ENCODE measurements at places on chromosomes 3 and 15.

DNA sequence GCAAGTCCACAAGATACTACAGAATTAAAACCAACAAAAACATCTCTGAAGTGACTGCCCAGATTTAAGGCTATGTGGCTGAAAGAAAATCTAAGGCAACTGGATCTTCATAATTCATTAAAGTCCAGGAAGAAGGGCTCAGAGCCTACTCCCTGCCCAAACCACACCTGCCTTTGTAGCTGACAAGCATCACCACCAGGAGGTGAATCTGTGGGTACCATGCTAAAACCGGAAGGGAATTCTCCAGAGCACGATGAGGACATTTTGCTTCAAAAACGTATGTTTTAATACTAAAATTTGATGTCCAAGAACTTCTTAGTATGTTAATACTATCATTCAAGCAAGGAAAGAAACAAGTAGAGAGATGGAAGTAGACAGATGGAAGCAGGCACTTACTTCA lies 495.9 kb upstream of the NECTIN3 start:
- peak; percentile 20 for DNase-seq

DNA sequence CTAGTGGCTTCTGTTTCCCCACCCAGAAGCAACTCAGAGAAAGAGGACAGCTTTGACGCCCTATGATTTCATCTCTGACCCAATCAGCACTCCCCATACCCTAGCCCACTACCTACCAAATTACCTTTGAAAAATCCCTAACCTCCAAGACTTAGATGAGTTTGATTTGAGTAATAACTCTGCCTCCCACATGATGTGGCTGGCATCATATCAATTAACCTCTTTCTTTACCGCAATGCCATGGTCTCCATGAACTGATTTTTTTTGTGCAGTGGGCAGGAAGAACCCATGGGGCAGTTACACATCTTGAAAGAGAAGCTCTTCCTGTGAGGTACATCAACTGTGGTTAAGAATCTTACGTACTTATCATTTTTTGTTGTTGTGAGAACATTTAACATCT lies 25.5 kb upstream of the APOD start:
- no peak for DNase-seq

DNA sequence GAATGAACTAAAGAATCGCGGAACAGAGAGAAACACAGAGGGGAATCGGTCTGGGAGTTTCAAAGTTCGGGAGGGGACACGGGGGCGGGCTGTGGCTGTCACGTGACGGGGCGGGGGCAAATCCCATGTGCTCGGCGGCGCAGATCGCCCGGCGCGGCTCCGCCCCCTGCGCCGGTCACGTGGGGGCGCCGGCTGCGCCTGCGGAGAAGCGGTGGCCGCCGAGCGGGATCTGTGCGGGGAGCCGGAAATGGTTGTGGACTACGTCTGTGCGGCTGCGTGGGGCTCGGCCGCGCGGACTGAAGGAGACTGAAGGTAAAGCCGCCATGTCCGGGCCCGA lies at the start of gene EIF4G1:
Gene EIF4G1, plus strand, starts transcription at position 244 of the 337 bp plus-strand sequence. CDS start 1,191 bp downstream, outside the sequence.
- peak; percentile 95 for DNase-seq

DNA sequence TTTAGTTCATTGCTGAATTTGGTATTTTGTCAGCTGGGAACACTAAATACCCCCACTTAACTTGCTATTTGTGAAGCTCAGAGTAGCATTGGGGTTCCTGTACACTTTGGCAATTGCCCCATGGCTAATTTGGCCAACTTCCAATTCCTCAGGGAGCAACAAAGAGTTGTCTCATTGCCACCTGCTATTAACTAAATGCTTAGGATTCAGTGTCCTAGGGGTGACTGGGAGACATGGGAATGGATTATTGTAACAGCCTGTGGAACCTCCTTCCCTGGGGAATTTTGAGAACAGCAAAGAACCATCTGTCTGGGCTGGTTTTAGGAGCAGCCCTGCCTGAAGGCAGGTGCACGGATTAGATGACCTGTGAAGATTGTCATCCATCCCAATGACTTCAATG lies 437.4 kb upstream of the TPRG1 start:
- DNase-seq = no peak

- DNase-seq = no peak
Measured at GRCh38 chr3:41502481-41502880, 303.2 kb downstream of the CTNNB1 start.

DNA sequence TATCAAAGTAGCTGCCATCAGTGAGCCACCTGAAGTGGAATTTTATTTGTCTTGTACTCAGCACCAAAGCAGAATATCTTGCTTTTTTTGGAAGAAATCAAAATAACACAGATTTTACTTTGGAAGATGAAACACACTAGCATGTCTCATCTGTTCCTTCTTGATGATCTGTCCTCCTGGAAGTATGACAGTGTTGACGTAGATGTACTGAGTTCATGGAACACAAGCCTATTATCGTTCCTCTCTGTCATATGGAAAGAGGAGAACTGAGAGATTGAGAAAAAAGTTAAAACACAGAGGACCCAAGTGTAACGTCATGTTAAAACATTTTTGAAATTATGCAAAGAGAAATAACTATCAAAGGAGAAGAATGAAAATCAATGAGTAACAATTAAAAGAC lies 340.2 kb downstream of the ROBO2 start:
- no peak for DNase-seq

GRCh38 chr3:132285620-132285945 lies 31.6 kb upstream of the ACP3 start:
- peak; percentile 51 for DNase-seq

DNA sequence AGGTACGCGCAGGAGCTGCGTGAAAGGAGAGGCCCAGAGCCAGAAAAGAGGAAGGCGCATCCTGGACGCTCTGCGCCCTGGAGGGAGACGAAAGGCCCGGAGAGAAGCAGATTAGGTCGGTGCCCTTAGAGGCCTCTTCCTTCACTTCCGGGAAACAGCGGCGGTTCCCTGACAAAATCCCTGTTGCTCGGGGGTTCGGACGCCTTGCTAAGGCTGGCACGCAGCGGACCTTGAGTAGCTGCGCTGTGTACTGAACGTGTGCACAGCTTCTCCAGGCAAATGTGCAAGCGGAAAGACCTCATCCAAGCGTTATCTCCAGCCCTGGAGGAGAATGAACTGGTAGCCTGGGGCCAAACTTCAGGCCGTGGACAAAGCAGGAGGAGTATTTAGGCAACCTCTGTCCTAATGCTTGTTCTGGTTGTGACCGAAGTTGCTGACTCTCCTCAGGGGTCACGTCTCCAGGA lies 3.0 kb upstream of the SOX14 start:
- DNase-seq = peak; percentile 63

DNA sequence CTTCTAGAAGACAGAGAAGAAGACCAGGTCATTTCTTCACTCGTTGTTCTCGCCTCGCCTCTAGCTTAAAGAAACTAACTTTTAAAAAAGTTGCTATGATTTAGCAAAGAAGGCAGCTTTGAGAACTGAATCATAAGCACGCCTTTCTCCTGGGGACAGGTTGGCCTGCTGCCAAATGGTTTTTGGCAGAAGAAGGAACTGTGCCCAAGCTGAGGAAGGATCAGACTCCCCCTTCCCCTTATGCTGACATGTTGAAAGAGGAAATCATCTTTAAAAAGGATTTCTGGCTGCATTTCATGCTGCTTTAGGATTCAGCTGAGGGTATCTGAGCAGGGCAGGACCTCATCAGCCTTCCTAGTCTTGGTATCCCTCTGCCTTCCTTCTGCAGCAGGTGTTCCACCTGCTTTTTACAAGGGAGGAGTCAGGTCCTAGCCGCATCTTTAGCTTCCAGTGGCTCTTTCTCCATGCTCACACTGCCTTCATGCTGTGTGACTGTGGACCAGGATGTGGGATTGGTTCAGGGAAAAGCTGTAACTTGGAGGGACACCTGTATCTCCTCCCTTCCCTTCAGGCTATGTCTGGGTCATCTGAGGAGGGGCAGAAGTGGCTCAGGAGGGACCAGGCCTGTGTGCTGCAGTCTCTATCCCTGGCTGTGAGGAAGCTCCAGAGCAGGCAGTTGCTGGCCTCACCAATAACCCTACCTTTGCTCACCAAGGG lies 34.1 kb upstream of the HACD2 start:
- no peak for DNase-seq

GRCh38 chr3:152511904-152512303 lies 243.2 kb downstream of the MBNL1 start:
- no peak for DNase-seq

DNA sequence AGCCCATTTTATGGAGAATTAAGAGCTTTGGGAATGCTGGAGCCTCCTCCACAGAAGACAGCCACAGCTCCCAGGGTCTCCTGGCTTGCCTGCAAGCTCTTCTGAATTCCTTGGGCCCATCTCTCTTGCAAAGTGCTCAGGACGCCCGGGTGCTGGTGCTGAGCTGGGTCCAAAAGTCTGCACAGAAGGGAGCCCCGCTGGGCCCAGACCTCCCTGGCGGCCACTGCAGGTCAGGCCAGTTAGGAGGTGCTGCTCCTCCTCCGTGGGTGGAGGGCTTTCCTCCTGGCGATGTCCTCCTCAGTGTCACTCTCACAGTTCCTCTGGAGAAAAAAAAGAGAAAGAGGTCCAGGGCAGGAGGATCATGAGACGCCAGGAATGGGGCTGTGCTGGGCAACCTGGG lies 74.5 kb upstream of the HERC1 start:
- DNase-seq = no peak

- no peak for DNase-seq
Measured at GRCh38 chr3:124256599-124256998, 264.7 kb upstream of the ROPN1 start.

- no peak for DNase-seq
Measured at GRCh38 chr15:74399511-74400312, 32.3 kb upstream of the CYP11A1 start.

DNA sequence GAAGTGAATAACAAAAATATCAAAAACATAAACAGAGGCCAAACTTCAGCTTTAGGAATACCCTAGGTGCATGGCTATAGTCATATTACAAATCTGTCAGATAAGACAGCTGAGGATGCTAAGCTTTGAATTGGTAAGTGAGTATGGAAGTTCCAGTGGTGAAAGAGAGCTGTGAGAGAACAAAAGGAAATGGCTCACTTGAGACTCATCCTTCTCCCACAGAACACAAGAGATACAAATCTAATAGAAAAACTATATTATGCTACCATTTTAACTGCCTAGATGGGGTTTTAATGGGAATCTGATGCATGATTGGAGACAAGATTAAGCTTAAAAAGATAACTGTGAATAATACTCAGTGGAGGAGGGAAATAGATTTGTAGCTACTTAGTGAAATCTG lies 21.5 kb upstream of the PEX5L start:
- DNase-seq = no peak

DNA sequence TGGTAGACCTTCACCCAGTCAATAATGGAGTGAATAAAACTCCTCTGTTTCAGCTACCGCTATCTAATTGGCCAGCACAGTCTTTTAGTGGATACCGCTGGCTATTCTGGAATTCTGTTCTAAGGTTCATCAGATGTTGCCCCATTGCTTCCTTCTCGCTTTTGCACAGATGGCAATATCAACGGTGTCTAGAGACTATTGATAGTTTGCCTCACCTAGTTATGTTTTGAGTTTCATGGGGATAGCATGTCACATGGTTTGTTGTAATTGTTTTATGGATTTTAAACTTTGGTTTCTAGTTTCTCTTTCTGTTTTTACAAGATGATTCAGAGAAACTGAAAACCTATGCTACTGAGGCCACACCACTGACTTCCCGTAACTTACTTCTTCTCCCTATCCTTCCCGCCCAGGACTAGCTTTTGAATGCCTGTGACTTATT lies 2.0 kb downstream of the XRN1 start:
- no peak for DNase-seq

- no peak for DNase-seq
Measured at GRCh38 chr3:129586746-129587430, 19.6 kb downstream of the PLXND1 start.

DNA sequence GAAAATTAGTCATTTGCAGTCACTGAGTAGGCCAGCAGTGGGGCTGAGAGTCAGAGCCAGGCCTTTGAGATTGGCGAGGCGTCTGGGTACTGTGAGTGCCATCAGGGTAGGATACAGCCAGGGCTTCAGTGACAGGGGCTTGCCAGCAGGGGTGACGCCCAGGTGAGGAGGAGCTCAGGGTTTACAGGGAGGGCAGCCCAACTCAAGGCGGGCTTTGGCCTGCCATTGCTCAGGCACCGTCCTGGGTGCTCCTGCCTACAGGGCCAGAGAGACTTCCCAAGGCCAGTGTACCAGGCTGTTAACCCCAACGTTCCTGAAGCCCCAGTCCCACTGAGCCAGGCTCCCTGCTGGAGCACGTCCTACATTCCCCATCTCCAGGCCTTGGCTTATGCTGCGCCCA lies 152.0 kb downstream of the FBLN2 start:
- DNase-seq = no peak

GRCh38 chr3:34073961-34074360 lies 275.5 kb downstream of the PDCD6IP start:
- no peak for DNase-seq

DNA sequence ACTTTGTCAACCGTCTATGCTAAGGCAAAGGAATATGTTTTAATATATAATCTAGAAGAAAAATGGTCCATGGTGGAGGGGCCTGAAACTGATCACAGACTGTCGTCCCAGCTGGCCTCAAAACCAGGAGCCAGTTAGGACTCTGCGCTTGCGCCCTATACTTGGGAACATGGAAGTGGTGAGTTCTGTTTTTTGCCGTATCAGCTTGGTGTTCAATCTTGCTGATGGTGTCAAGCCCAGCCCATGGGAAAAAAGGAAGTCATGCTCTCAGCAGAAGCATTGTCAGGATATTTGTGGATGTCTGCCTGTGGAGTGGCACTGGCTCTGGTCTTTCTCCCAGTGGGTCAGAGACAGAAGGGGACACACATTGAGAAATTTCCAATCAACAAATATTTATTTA lies 342.0 kb upstream of the CTDSPL start:
- no peak for DNase-seq

DNA sequence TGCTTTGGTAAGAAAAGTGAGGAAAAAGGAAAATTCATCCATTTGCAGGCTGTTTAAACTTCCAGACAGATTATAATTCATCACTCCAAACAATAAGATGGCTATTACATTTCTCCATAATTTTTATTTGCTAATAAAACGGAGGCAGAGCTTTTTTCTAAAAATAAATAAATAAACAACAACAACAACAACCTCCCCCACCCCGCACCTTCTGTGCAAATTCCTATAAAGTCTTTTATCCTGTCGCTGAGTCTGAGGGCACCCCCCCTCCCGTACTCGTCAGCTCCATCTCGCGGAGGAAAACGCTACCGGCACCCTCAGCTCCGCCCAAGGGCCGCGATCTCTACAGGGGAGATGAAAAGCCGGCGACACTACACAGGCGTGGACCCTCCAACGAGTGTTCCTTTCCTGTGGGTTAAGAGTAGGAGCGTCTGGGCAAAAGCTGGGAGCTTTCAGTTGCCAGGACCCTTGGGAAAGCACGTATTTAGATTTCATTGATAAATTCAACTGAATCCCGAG lies 1.0 kb upstream of the ATP1B3 start:
- DNase-seq = peak; percentile 91

DNA sequence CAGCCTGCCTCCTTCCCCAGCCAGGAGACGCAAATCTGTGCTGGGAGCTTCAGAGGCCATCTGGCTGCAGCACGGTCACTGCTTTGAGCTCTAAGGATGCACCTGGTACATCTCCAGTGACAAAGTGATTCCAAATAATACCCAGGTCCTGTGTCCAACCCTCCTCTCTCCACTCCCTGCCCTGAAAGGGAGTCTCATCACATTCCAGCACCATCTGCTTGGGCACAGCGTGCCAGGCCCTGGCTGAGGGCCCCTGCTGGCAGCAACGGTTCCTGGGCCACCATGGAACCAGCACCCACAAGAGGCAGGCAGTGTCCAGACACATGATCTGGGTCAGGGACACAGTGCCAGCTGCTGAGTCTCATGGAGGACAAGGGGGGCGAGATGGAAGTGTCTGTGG lies 81.3 kb downstream of the MTHFS start:
- DNase-seq = no peak
